ENCODE measurements at places on chromosomes 5 and 9.

DNA sequence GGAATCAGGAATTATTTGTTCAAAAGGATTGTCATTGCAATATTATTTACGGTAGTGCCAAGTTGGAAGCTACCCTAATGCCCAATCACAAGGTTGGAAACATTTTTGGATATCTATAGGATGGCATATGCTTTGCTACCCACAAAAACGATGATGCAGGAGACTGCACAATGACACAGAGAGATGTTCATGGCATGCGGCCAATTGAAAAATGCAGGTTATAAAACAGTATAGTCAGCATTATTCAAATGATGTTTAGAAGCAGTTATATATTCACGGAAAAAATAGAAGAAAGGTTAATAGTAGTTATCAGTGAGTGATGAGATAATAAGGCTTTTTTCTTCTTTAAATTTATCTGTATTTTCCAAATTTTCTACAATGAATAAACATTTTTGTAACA, 5.9 kb upstream of the ACSL6 start:
- DNase-seq: no peak

- no peak for DNase-seq
Observed at GRCh38 chr5:13508559-13508958, 435.9 kb downstream of the DNAH5 start.

DNA sequence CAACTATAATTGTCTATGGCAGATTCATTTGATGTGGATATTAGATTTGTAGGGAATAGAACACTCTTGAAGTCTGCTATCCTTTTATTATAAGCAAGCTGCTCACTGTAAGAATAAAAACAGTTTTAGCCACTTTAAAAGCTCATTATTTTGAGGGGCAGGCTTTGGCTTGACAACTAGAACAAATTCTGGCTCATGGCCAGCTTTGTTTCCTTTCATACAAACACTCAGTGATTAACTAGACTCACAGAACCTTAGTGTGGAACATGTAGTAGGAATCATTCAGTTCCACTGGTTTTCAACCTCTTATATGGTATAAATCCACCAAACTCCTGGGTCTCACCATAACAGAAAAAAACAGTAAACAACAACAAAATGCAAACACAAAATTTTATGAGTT, 27.4 kb upstream of the CEP120 start:
- DNase-seq: peak; percentile 67

- DNase-seq: no peak
Observed at GRCh38 chr9:120561709-120562108, 18.3 kb downstream of the CDK5RAP2 start.

- DNase-seq: no peak
Observed at GRCh38 chr5:97729938-97730337, 546.9 kb upstream of the RIOK2 start.

DNA sequence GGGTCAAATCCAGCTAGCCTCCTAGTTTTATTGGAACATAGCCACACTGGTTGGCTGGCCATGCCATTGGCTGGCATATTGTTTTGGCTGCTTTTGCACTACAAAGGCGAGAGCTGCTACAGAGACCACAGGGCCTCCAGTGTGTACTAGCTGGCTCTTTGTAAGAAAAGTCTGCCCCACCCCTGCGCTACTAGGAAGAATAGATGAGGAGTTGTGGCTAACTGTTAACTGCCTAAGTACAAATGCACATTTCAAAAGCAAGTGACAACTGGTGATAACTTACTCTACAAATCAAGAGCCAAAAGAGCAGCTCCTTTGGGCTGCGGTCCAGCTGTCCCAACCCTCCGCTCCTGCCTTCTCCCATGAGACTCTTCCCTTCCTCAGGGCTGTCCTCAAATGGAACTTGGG, 63.9 kb downstream of the SERINC5 start:
- DNase-seq: peak; percentile 3

DNA sequence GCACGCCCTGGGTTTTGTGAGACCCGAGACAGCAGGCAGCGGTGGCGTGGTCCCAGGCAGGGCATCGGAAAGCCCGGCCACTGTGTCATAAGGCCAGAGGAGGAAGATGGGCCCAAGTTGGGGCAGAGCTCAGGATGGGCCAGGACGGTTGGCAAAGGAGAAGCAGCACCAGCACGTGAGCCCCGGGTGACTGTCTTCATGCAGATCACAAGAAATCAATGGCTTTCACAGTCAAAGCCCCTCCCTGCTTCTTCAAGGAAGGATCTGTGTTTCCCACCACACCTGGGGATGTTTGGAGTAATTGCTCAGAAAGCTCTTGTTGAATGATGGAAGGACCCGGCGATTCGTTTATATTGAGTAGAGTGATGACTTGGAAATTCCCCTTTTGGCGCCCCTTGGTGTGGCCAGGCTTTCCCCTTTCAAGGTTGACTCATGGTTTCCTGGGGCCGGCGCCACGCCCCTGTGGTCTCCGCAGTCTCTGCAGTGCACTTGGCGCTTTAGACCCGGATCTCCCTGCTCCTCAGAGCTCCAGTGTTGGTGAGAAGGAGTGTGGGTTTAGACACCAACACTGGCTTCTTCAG, 52.1 kb downstream of the IL31RA start:
- no peak for DNase-seq

- DNase-seq: no peak
Observed at GRCh38 chr9:27198190-27198589, 89.2 kb downstream of the TEK start.

DNA sequence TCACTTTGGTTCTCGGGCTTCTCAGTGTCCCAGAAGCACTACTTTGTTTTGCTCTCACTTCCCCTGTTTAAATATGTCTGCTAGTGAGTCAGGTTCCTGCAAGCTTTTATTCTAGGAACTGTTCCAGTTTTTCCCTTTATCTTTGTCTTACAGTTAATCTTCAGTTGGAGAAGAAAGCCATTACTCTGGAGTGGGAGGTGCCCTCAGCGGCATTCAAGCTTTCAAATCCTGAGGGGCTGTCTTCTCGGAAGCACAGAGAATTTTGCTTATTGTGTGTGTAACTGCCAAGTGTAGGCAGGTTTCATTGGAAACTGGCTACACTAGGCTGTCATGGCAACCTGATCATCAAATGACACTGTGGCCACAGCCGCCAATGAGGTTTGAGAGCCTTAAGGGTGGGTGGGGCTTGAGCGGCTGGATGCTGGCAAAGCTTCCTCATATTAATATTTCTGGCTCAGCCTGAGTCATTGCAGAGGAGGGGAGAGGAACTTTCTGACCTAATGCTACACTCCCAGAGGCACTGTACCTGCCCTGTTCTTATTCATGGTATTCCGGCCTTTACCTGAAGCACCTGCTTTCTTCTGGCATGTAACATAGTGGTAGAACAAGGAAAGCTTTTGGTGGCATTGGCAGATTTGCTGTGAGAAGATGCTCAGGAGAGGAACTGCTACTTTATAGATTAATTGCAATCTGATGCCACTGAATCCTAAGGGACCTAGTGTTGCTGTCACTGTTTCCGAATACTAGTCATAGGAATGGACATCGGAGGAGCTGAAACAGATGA, 26.3 kb downstream of the SLC25A25 start:
- peak; percentile 94 for DNase-seq

- no peak for DNase-seq
Observed at GRCh38 chr9:36189976-36190375, 745 bp upstream of the CLTA start.

GRCh38 chr5:77006124-77006523, 24.1 kb upstream of the AGGF1 start:
- DNase-seq: no peak

DNA sequence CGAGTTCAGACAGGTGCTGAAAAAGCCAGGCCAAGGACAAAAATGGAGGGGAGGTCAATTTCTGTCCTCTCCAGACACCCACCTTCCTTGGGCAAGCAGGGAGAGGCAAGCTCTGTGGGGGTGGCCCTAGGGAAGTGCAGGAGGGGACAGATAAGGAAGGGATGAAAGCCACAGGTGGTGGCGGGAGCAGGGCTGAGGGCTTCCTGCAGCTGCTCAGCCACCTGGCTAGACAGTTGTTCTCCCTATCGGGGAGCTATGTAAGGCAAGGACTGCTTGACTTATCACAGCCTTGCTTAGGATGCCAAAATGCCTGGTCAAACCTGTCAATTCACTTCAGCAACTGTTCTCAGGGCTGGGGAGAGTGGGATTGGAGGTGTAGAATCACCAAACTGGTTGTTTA, 266.1 kb downstream of the ZSWIM6 start:
- DNase-seq: no peak

DNA sequence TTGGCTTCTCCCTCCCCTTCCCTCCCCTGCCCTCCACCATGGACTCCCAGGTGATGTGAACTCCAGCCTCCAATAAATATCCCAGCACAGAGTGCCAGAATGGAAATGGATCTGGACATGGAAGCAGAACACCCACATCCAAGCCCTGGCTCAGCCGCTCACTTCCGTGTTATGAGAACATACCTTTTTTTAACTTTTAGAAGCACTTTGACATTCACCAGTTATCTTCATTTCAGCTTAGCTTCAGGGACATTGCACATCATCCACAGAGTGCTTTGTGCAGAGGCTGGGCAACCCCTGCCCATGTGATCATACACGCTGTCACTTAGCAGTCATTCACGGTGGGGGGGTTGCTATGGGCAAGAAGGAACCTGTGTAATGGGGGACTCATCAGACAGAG, 9.1 kb downstream of the AFAP1L1 start:
- no peak for DNase-seq

DNA sequence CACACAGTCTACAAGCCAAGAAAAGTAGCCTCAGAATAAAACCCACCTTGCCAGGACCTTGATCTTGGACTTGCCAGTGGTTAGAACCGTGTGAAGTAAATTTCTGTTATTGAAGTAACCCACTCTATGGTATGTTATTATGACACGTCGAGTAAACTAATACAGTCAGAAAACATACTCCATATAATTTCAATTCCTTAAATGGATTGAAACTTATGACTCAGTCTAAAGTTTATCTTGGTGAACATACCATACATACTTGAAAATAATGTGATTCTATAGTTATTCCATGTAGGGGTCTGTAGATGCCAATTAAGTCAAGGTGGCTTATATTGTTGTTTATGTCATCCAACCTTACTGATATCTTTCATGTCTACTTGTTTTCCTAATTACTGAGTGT, 950.7 kb downstream of the TLE4 start:
- no peak for DNase-seq

GRCh38 chr9:81479573-81479972, 209.8 kb downstream of the TLE1 start:
- DNase-seq: no peak

- DNase-seq: no peak
Observed at GRCh38 chr5:165310031-165310430, 1804.6 kb downstream of the MAT2B start.

- no peak for DNase-seq
Observed at GRCh38 chr5:88836195-88836838, 46.7 kb downstream of the MEF2C start.

- DNase-seq: peak; percentile 82
Observed at GRCh38 chr5:176817841-176818377, 7.5 kb downstream of the UNC5A start.

GRCh38 chr9:81391457-81391825, 297.9 kb downstream of the TLE1 start:
- DNase-seq: no peak

DNA sequence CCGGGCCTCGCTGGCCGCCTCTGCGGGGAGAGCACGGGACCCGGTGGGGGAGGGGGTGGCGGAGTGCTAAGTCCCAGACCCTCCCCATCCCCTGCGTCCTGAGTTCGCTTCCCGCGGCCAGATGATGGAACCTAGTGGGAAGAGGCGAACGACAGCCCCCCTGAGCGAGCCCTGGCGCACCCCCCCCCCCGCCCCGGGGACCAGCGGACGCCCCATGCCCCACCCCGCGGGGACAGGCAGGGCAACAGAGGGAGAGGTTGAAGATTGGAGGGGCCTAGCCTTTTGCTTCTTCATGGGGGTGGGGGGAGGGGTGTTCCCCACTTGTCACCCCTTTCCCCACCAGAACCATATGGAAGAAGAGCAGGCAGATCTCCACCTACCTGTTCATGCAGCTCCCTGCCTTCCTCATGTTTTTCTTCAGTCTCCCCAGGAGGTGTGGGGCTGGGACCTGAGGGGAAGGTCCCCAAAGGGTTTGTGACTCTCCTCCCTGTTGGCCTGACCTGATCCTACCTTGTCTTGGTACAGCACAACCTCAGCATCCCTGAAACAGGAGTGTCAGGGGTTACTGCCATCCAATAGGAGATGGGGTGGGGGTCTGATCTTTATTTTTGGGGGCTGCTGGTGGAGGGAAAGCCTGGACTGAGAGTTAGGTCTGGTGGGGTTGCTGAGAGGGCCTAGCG, 485 bp downstream of the FAM53C start:
- DNase-seq: no peak

- DNase-seq: peak; percentile 20
Observed at GRCh38 chr5:158560170-158560569, 539.5 kb downstream of the EBF1 start.

- no peak for DNase-seq
Observed at GRCh38 chr5:16600946-16601345, 15.9 kb downstream of the RETREG1 start.

- DNase-seq: no peak
Observed at GRCh38 chr9:124309667-124310084, 51.9 kb downstream of the NEK6 start.

- DNase-seq: no peak
Observed at GRCh38 chr5:16597946-16598694, 18.7 kb downstream of the RETREG1 start.
